Esophagus squamous epithelium (tissue), 5 donors: ENCODE measurements at places on chromosomes 16 and 17.

GRCh38 chr17:32158870-32159585 lies 16.7 kb downstream of the RHOT1 start:
- no peak for DNase-seq

DNA sequence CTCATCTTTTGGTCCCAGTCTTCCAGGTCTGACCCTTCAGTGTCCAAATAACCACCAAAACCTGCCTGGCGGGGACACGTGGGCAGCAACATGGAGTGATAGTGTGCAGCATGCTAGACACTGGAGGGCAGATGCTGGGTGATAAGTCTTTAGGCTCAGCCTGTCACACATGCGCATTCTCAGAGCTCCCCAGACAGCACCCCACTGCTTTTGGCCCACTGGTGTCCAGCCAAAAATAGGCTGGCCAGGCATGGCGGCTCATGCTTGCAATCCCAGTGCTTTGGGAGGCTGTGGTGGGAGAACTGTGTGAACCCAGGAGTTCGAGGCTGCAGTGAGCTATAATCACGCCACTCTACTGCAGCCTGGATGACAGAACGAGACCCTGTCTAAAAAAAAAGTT lies 12.3 kb downstream of the GINS2 start:
- DNase-seq, result no peak

GRCh38 chr17:17314501-17315071 lies 11.4 kb downstream of the NT5M start:
- no peak for DNase-seq

- no peak for DNase-seq
These were observed 45.3 kb upstream of the JPH3 start for GRCh38 chr16:87556941-87557459.

- DNase-seq, result no peak
These were observed 12.0 kb downstream of the LITAFD start for GRCh38 chr16:8893976-8894690.

DNA sequence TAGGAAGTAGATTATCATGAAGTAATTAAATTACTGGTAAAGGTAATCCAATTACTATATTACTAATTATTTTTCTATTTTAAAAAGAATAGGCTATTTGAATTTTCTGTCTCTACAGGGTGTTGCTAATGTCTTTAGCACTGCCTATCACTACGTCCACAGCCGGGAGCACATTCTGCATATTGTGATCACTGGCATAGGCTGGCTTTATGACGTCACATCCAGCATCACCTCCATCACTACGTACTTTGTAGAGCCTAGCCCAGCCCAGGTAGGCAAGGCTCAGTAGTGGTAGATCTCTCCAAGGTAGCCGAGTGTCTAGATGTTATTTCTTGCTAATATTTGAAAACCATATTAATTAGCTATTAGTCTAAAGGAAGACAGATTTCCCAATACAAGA lies 33.8 kb upstream of the NSRP1 start:
- no peak for DNase-seq

DNA sequence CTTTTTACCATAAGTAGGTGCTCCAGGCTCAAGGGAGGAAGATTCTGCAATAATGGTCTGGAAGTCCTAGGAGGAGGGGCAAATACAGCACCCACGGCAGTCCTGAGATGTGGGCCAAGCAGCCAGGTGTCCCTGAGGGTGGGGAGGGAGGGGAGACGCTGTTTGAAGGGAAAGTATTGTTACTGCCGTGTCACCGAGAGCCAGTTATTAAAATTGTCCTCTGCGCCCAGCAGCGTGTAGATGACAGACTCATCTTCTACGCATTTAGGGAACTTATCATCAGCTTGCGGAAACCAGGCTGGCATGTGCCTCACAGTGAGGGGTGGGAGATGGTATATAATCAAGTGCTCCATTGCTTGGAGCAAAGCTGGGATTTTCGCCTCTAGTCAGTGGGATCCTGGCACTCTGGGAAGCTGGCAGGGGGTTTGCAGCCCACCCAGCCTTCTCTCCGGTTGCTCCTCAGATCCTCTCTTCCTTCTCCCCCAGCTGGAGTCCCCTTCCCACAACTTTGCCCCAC lies 104.6 kb downstream of the OR1D5 start:
- DNase-seq, result no peak

- DNase-seq, result no peak
These were observed at the start of gene AANAT for GRCh38 chr17:76467366-76467765. Gene AANAT (plus strand): TSS chr17:76467603. CDS start chr17:76468747, 1,144 bp downstream.

DNA sequence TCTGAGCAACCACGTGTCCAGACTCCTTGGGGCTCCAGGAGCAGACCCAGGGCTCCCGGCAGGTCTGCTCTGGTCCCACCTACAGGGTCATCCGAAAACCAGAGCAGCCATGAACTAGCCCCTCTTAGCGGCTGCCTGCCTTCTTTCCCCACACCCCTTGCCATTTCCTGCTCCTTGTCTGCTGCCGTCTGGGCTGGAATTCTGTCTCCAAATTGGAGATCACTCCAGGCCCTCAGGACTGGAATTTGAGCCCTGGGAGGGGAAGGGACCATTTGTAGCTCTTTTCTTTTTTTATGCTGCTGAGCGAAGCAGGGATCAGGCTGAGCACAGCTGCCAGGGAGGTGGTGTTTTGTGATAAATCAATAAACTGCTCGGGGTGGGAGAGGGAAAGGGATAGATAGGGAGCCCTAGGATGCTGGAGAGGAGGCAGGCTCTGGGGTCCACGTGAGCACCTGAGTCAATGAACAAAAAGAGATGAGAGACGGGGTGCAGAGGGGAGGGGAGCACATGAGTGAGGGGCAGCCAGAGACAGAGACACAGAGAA lies 257.5 kb downstream of the ENGASE start:
- DNase-seq, result no peak

- no peak for DNase-seq
These were observed 80.0 kb downstream of the CDRT15 start for GRCh38 chr17:14156689-14157088.

DNA sequence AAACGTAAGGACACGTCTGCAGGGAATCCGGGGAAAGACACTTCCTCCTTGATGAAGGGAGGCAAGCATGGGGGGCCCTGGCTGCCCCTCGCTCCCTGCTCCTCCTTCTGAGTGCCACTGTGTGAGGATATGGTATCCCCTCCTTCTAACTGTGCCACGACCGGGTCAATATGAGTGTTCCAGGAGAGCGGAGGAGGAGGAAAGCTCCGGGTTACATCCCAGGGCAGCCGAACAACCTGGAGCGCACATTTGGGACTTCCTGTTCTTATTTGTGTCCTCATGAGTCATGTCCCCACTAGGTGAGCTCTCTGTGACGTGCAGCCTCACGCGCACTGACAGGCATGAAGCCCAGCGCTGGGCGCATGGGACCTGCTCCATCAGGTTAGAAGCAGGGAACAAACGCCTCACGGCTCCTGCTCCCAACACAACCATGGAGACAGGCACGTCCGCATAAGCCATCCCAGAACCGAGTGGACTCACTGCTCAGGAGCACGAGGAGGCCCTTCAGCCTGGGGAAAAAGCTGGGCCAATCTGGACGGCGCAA lies 92.9 kb upstream of the DNAH17 start:
- no peak for DNase-seq

GRCh38 chr17:48003417-48004151 lies 32.7 kb downstream of the CDK5RAP3 start:
- DNase-seq, result no peak

DNA sequence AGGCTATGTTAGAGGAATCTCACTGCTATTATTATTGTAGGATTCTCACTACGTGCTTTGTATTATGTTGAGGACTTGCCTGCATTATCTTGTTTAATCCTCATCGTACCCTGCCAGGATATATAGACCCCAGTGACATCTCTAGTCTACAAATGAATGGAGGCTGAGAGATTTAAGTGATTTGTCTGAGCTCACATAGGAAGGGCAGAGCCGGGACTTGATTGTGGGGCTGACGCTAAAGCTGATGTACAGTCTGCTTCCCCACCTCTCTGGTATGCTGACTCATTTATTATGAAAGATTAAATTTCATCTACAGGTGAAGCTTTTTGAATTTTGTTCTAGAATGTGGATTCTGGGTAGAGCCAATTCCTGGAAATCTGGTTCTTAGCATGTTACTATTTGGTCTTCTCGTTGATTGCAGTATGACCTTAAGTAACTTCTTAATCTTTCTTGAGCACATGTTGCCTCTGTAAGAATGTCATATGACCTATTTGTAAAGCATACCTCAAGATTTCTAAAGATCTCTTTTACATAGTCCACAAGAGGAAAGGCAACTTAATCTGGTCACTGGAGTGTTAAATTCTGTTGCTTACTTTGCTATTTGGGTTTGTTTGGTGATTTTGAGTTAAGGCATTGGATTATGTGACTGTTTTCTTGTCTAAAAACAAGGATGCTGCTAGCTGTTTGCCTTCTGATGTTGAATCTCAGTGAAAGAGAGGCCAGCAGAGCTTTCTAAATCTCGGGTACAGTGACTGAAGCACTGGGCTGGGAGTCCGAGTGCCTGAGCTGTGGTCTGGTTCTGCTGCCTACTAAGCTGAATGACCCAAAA lies 12.4 kb downstream of the METTL9 start:
- no peak for DNase-seq

DNA sequence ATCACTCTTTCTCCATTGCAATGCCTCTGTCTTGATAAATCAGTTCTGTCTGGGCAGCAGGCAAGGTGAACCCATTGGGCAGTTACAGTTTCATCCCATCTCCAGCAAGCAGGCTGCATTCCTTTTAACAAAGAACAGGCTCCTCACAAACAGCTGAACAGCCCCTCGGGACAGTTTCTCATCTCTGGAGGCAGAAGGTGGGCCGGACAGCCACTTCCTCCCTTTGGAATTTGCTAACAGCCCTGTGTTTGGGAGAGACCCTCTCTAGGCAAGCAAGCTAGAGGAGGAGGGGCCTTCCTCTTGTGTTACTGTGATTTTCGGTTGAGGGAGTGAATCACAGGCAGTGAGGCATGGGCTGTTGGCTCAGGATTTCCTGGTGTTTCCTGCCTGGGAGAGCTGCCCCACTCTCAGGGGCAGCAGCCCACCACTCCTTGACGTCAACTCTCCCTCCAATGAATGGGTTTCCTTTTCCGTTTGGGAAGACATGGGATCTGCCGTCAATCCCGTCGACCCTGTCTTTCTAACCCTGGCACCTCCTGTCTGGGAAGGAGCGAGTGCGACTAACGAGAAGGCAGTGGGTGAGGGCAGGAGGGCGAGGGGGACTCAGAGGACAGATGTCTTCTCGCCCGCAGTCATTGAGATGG lies 3.7 kb upstream of the PGS1 start:
- DNase-seq, result no peak

DNA sequence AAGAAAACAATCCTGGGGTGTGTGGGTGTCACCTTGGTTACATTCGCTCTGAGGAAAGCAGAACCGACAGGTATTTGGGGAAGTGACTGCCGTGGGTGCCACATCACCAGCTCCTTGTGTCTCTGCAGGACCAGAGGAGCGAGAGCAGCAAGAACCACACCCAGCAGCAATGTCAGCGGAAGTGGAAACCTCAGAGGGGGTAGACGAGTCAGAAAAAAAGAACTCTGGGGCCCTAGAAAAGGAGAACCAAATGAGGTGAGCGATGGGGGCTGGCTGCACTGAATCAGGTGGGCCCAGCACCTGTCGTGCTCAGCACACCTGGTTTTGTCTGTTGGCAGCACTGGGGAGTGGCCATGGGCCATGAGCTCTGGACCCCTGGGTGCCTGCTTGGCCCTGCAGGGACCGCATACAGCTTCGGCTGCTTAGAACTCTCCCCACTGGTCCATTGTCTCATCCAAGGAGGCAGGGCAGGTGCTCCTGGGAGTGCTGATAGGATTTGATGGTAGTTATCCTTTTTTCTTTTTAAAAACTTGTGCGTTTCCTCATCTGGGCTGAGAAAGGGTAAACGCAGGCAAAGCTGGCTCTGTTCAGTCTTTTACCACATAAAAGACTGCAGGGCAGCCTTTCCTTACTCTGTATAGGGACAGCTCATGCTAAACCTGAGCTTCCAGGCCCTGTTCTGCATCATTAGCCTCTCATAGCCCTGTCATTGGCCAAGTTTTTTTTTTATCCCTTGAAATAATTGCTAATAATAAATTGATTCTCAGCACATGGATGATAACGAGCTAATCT lies 29.4 kb downstream of the HMOX2 start:
- no peak for DNase-seq

DNA sequence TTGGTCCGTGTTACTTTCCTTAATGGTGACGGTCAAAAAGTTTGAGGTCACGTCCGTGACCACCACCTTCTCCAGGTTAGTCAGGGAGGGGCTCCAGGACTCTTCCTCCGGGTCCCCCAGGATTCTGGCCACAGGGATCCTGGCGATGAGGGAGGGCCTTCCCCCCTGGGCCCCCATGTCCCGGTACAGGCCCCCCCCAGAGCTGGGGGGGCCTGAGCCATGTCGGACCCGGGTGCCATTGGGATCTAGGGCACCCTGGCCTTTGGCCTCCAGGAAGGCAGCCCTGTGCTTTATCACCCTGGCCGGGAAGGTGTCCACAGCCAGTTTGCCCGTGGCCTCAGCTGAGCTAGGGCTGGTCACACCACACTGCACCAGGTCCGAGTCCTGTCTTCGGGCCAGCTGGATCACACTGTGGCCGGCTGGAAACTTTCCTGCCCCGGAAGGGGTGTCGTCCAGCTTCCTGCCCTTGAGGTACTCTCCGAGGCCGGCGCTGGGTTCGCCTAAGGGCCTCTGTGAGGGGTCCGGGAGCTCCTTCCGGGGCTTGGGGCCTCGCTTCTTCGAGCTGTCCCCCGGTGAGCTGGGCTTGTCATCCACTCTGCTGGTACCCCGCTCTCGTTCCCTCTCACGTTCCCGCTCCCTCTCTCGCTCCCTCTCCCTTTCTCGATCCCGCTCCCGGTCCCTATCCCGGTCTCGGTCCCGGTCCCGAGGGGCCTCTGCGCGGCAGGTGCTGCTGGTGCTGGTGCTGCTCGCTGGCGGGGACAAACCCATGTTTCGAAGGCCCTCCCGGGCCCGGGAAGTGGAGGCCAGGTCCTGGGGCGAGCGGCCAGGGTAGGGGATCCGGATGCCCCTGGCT lies 2.0 kb downstream of the CBX8 start:
- no peak for DNase-seq

DNA sequence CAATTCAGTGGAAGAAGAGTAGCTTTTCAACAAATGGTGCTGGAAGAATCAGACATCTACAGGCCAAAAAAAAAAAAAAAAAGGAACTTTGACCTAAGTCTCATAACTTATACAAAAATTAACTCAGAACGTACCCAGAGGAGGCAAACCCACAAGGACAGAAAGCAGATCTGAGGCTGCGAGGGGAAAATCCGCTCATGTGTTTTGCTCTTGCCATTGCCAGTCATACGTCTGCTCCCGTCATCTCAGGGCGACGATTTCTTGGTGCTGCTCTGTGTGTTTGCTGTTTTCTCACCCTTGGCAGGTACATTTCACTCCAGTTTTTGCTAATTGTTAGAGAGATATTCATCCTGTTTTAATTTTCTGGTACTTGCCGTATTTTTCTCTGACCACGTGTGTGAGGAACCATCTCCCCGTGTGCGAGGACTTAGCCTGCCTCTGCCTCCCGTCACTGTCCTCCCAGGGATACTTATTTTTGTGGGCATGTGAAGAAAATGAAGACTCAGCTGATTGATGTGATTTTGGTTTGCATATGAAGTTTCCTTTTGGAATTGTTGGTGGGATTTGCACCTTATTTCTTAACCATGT lies 33.4 kb upstream of the ACSF3 start:
- DNase-seq, result no peak
